ENCODE measurements at places on chromosomes 13 and 19.
A peak's percentile ranks its signal among the peaks of the same experiment; 100 is the strongest.

GRCh38 chr19:46495786-46496099, at the start of gene PNMA8B:
Gene PNMA8B (minus strand): TSS chr19:46495867. CDS start chr19:46495465, 402 bp downstream.
- peak; percentile 61 for DNase-seq

- DNase-seq, result no peak
Measured at GRCh38 chr19:8331263-8331845, 10.1 kb downstream of the RPS28 start.

- peak; percentile 51 for DNase-seq
Measured at GRCh38 chr19:18278521-18279265, 2.7 kb downstream of the JUND start.

GRCh38 chr13:70339738-70340137, 231.5 kb upstream of the KLHL1 start:
- DNase-seq, result peak; percentile 0

- no peak for DNase-seq
Measured at GRCh38 chr13:113990321-113990837, 16.5 kb upstream of the C13orf46 start.

DNA sequence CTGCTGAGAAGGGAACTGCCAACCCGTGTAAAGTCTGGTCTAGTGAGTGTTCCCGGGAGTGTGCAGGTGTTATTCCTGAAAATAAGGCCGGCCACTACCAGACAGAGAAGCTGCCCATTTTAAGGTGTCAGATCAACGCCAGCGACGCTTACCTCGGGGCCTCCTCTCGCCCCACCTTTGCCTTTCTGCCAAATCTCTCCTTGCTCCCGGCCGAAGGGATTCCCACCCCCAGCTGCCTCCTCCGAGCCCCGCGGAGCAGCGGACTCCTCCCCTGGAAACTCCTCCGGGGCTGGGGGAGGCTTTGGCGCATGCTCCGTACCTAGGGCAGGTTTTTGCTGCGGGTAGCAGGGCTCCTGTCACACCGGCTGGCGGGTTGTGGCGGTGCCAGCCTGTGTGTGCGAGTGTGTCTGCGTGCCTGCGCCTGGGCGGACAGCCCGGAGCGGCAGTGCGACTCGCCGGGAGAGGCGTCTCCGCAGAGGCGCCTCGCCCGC, at the start of gene HS6ST3:
HS6ST3 (plus strand) TSS at position 359 of the 491 bp plus-strand sequence.
- DNase-seq, result peak; percentile 9

DNA sequence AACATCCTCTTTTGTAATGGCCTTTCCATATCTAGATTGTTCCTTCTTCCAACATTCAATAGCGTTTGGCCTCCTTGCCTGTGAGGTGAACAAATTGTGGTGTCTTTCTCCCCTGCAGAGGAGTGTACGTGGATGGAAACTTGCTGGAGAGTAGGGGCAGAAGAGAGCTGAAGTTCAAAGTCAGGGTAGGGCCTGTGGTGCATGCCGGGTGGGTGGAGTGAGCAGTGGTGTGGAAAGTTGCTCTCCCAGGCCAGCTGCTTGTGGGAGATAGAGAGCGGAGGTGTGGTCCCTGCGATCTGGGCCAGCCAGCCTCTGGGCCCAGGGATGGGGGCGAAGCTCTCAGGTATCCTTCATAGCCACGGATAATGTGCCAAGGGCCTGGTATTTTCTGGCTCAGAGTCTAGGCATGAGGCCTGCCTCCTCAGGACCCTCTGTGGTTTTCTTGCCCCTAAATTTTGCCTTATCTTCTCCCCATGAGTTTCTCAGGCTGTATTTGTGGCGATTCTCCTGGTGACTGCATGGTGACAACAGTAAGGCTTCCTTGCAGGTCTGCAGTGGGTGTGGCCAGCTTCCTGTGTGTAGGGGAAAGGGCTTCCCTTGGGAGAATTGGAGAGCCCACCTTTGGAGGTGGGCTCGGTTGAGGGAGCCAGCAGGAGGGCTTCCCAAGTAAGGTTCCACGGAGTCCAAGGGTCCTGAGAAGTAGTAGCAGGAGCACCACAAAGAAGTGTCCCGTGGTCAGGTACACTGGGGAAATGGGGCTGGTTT, 6.7 kb downstream of the RGCC start:
- DNase-seq, result no peak

- DNase-seq, result no peak
Measured at GRCh38 chr19:21848706-21849105, 12.7 kb upstream of the ZNF43 start.

GRCh38 chr19:30235946-30236345, 136.2 kb upstream of the ZNF536 start:
- no peak for DNase-seq

- DNase-seq, result peak; percentile 59
Measured at GRCh38 chr19:49106648-49107135, 7.5 kb upstream of the LIN7B start.

GRCh38 chr19:33358408-33358807, 15.1 kb upstream of the CEBPG start:
- no peak for DNase-seq

- no peak for DNase-seq
Measured at GRCh38 chr13:103354171-103354570, 288.0 kb upstream of the SLC10A2 start.

DNA sequence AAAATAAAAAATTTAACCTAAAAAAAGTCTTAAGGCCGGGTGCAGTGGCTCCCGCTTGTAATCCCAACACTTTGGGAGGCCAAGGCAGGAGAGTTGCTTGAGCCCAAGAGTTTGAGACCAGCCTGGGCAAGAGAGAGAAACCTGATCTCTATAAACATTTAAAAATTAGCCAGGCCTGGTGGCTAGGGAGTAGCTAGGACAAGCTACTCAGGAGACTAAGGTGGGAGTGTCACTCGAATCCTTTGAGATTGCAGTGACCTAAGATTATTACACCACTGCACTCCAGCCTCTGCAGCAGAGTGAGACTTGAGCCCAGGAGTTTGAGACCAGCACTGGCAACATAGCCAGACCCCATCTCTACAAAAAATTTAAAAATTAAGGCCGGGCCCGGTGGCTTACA, 1.1 kb downstream of the CCDC97 start:
- no peak for DNase-seq

GRCh38 chr19:2043961-2044708, 6.9 kb downstream of the MKNK2 start:
- no peak for DNase-seq

DNA sequence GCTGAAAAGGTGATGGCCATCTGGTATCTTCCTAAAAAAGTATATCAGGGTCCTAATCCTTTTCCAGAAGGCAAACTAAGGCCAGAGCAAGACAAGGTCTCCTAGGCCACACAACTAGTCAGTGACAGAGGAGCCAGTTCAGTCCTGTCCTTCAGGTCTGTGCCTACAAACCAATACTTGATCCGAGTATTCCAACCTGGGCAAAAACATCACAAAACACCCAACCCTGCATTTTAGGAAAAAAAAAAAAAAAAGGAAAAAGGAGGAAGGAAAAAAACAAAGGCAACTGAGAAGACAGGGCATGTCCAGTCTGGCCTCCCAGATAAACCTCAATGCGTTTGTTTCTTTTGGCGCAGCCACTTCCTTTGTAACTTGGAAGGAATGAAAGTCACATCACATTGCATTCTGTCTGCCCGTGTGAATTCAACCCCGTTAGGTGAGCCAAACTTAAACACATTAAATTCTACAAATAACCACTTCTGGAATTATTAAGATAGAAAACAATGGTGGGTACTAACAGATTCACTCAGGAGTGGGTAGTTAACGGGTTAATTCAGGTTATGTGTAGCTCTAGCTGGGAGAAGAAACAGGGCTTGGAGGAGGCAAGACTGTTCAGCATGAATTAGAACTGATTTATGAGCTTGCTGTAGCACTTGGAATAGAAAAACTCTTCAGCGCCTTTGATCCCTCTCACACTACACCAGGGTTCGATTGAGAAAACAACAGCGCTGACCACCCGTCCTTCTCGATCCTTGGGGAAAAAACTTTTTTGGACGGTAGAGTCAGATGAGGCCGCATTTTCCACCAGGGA, 43.0 kb upstream of the HNRNPA1L2 start:
- DNase-seq, result peak; percentile 83

- no peak for DNase-seq
Measured at GRCh38 chr13:33531484-33531883, 245.9 kb upstream of the STARD13 start.

DNA sequence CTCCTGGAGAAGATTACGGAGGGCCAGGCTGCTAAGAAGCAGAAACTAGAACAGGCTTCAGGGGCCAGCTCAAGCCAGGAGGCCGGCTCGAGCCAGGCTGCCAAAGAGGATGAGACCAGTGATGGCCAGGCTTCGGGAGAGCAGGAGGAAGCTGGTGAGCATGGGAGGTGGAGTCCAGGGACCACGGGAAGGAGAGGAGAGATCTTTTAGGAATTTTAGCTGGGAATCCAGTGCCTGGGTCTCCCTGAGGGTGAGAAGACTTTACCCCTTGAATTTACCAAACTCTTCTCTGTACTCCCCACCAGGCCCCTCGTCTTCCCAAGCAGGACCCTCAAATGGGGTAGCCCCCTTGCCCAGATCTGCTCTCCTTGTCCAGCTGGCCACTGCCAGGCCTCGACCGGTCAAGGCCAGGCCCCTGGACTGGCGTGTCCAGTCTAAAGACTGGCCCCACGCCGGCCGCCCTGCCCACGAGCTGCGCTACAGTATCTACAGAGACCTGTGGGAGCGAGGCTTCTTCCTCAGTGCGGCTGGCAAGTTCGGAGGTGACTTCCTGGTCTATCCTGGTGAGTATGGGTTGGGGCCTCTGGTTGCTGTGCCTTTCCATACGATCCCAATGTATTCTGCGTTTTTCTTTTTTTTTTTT, 824 bp downstream of the TSEN34 start:
- DNase-seq, result no peak

DNA sequence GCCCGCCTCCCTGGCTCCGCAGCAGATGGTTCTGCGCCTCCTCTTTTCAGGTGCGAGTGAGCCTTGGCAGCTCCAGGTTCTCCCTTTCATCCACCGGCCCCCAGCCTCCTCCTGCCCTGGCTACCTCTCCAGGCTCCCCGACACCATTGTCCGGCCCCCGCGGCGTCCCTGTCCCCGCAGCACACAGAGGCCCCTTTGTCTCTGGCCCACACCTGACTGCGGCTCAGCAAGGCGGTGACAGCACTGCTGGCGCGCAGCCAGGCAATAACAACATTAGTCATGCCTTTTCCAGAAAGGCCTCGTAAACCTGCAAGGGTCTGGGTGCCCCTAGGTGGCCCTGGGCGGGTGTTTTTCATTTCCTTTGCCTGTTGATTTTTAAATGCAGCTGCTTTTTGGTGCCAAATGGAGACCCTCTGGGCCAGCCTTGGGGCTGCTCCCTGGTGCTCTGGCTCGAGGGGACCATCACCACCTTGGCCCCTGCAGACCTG, 73.2 kb upstream of the MEDAG start:
- peak; percentile 54 for DNase-seq

DNA sequence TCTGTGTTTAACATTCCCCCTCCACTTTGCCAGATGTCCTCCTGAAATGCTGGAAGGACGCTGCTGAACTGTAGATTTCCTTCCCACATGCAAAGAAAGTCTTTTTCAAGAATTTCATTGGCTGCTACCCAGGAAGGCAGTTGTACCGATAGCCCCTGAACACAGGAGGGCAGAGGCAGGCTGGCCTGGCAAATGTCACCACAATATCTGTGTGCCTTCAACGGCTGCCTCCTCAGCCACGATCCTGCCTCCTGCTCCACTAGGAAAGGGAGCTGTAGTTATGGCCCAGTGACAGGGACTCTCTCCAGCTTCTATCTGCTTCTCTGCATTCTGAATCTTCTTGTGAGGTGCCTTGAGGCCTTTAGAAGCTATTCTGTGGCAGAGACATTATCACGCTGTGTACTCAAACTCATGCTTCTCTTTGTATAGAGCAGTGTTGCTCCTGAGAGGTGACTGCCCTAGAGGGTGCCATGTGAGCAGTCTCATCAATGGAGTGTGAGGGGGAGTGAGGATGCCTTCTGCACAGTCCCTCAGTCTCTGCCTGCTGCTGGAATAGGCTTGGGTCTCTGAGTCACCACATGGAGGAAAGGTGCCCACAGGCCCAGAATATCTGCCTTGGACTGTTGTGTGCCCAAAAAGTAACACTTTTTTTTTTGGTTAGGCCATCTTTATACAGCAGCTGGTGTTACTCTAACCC, 279.8 kb downstream of the DNAJC15 start:
- peak; percentile 66 for DNase-seq

GRCh38 chr13:48159826-48160225, 64.9 kb upstream of the MED4 start:
- no peak for DNase-seq

DNA sequence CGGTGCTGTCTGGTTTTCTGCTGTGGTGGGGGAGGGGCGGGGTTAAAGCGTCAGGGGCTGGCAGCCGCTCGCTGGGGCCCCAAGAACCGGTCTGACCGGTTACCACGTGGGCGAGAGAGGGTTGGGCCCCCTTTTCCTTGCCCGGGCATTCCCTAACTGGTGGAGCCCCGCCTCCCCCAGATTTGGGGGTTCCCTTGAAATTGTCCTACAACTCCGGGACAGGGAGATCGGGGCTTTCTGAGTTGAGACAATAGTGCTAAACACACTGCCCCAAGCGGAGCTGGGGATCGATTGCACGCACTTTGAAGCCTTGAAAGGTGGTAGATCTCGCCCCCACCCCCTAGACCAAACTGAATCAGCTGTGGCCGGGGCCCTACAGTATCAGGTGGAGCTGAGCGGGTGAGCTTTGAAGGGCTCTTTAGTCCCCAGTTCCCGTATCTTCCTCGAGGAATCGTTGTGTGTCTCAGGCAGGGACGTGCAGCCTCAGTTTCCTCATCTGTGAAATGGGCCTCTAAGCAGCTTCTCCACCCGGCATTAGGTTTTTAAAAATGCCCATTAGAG, 4.8 kb downstream of the IER2 start:
- peak; percentile 72 for DNase-seq

- DNase-seq, result peak; percentile 61
Measured at GRCh38 chr13:97329331-97329730, 104.6 kb upstream of the RAP2A start.

DNA sequence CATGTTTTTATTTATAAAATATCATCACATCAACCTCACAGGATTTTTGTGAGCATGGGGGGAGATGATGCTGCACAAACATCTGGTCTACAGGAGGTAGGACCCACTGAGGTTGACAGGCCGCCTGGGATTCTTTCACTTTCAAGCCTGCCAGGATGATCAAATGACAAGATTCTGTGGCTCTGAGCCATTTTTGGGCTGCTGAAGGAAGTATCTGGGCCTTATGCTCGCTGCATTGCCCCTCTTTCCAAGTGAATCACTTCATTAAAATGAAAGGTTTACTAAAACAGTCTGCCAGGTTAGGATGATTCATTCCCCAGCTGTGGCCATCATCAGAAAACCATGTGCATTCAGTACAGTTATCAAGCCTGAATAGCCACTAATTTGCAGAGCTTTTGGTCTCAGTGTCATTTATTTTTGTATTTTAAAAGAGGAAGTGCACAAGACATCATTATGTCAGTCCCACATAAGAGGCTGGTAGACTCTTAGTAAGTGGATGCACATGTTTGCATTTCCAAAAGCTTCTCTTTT, 34.4 kb downstream of the STARD13 start:
- DNase-seq, result peak; percentile 97

- no peak for DNase-seq
Measured at GRCh38 chr13:27474751-27475268, 24.4 kb upstream of the MTIF3 start.

DNA sequence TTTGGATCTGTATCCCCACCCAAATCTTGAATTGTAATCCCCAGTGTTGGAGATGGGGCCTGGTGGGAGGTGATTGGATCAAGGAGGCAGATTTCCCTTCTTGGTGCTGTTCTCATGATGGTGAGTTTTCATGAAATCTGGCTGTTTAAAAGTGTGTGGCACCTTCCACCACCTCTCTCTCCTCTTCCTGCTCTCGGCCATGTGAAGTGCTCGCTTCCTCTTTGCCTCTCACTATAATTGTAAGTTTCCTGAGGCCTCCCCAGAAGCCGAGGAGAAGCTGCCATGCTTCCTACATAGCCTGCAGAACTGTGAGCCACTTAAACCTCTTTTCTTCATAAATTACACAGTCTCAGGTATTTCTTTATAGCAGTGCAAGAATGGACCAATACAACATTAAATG, 15.7 kb downstream of the COMMD6 start:
- DNase-seq, result no peak

All from cardiac fibroblast (primary cell).